ENCODE measurements at places on chromosomes 5 and 9.
A peak's percentile ranks its signal among the peaks of the same experiment; 100 is the strongest.

DNA sequence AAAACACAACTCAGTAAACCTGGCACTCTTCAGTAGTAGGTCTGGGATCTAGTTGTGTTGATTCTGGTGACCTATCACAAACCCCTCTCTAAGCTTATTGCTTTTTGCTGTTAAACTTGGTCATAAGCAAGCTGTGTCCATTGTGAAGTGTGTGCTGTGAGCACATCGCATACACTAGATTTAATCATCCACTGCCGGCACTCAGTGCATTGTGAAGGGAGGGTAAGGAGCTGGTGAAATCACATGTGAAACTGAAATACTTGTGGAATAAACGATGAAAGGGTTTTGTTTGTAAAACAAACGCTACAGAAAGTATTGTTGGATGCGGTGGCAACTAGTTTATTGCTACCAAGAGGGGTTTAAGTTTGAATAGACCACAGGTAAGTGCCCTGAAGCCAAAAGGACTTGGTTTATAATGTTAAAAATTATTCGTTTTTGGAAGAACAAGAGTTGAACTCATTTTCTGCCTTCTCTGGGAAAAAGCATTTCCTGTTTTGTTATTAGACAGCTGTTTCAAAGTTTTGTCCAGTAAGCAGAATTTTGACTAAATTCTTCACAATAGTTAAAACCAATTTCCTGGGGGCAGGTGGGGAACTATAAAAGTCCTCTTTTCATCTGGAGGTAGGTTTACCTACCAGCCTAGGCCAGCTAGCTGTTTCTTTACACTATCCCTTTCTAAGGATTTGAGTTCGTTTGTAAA, 24.6 kb downstream of the TJP2 start:
- DNase-seq = no peak

- DNase-seq = peak; percentile 21
Observed at GRCh38 chr9:101791938-101792337, 53.5 kb upstream of the GRIN3A start.

- no peak for DNase-seq
Observed at GRCh38 chr9:136760424-136760823, 2.4 kb upstream of the LCN8 start.

- DNase-seq = no peak
Observed at GRCh38 chr5:106269252-106269843, 1401.4 kb downstream of the EFNA5 start.

GRCh38 chr9:99158629-99159028, 53.7 kb downstream of the TGFBR1 start:
- DNase-seq = no peak

DNA sequence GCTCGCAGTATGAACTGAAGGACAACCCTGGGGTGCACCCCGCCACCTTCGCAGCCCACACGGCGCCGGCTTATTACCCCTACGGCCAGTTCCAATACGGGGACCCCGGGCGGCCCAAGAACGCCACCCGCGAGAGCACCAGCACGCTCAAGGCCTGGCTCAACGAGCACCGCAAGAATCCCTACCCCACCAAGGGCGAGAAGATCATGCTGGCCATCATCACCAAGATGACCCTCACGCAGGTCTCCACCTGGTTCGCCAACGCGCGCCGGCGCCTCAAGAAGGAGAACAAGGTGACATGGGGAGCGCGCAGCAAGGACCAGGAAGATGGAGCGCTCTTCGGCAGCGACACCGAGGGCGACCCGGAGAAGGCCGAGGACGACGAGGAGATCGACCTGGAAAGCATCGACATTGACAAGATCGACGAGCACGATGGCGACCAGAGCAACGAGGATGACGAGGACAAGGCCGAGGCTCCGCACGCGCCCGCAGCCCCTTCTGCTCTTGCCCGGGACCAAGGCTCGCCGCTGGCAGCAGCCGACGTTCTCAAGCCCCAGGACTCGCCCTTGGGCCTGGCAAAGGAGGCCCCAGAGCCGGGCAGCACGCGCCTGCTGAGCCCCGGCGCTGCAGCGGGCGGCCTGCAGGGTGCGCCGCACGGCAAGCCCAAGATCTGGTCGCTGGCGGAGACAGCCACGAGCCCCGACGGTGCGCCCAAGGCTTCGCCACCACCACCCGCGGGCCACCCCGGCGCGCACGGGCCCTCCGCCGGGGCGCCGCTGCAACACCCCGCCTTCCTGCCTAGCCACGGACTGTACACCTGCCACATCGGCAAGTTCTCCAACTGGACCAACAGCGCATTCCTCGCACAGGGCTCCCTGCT, 3.8 kb downstream of the IRX1 start:
- DNase-seq = no peak

- DNase-seq = no peak
Observed at GRCh38 chr9:23784962-23785361, 41.1 kb downstream of the ELAVL2 start.

DNA sequence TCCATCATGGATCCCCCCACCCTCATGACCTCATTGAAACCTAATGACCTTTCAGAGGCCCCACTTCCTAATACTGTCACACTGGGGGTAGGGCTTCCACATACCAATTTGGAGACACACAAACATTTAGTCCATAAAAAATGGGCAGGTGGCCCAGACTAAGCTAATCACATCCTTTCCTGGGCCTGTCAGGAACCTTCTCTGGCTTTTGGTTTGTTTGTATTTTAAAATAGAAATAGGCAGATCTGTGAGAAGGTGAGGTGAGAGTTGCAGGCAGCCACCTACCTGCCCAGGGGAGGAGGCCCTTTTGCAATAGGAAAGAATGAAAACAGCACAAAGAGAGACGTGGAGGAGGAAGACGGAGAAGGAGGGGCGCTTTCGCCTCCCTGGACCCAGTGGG, 90.2 kb upstream of the BOD1 start:
- DNase-seq = no peak

DNA sequence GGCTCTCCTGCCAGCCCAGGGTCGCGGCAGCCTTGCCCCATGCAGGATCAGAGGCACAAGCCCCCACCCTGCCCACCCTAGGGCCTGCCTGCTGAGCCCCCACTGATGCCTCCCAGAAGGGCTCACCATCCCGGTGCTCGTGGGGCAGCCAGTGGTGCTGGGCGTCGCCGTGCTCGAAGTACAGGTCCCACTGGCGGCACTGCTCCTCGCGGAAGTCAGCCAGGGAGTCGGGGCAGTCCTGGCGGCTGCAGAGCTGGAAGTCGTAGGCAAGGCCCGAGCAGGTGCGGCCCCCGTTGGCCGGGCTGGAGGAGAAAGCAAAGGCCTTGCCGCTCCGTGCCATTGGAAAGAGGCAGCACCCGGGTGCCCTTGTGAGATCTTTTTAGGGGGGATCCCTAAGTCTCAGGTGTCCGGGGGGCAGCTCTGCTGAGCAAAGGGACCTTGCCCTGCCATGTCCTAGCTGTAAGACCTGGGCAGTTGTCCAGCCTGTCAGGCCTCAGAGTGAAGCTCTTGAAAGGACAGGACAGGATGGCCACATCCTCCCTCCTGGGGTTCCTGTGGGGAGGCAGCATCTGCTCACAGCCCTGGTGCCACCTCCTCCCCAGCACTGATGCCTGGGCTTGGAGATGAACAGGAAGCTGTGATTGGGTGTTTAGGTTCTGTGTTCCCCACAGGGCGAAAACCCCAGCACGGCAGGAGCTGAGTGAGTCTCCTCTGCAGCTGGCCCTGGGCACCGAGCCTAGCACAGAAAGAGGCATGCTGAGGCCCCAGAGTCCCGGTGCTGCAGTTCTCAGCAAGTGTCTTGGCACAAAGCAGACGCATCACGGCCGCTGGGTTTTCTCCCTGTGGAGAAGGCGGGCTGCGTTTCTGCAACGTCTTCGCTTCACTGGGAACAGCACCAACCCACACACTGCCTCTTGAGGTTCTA, 77.7 kb downstream of the ZNF354C start:
- DNase-seq = no peak

- no peak for DNase-seq
Observed at GRCh38 chr9:129280623-129281271, 102.7 kb upstream of the IER5L start.

- DNase-seq = no peak
Observed at GRCh38 chr5:3424946-3425345, 170.7 kb upstream of the IRX1 start.

DNA sequence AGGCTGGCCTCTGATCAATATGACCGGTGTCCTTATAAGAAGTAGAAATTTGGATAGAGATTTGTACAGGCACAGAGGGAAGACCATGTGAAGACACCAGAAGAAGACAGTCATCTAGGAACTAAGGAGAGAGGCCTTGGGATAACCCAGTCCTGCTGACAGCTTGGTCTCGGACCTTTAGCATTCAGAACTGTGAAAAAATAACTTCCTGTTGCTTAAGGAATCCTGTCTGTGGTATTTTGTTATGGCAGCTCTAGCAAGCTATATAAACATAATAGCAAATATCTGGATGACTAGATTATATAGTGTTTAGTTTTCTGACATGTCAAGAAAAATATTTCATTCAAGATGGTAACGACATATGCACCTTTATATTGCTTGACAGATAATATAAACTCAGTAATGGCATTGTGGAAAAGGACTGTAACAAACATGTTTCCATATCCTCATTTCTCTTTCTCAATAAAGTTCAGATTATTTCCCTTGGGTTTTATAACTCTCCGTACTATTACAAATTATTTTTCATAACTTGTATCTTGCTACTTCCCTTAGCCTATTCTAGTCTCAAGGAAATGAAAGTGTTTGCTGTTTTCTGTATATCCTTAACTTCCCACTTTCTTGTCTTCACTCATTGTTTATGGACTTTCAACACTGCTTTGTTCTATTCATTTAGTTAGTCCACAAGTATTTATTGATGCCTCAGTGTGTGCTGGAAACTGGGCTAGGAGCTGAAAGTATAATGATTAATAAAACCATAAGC, 62.4 kb downstream of the KIAA1958 start:
- DNase-seq = no peak

GRCh38 chr5:56346741-56347535, 113.8 kb upstream of the ANKRD55 start:
- no peak for DNase-seq

DNA sequence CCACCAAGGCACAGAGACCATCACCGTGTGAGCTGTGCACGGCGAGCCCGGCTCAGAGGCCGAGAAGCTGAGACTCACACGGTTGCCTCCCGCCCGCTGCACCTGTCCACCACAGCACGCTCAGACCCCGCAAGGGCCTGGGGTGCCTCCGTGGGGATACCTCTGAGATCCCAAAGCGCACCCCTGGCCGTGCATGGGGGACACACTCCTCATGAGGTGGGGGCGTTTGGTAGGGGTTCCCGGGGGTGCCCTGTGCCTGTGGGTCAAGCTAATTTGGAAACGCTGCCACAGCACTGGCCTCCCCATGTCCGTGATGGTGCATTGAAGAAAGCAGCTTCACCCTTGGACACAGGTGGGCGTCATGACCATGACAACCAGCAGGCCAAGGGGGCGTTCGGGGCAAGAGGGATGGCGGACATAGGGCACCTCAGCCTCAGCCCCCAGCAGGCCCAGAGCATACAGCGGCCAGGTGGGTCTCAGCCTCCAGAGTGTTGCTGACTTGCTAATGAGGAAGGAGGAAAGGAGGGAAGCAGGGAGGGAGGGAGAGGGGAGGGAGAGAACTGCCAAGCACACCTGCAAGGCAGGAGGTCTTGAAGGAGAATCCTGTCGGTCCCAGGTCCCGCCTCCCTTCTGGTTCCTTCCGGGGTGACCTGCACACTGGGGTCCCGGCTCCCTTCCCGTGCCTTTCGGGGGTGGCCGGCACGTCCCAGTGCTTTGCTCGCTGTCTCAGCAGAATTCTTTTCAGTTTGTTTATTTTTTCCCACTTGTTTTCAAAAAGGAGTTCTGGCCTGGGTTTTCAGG, 34.7 kb downstream of the GLT6D1 start:
- DNase-seq = no peak

- DNase-seq = no peak
Observed at GRCh38 chr5:168667301-168667840, 88.2 kb upstream of the PANK3 start.

- DNase-seq = no peak
Observed at GRCh38 chr9:136541179-136541578, 4.7 kb downstream of the NOTCH1 start.

DNA sequence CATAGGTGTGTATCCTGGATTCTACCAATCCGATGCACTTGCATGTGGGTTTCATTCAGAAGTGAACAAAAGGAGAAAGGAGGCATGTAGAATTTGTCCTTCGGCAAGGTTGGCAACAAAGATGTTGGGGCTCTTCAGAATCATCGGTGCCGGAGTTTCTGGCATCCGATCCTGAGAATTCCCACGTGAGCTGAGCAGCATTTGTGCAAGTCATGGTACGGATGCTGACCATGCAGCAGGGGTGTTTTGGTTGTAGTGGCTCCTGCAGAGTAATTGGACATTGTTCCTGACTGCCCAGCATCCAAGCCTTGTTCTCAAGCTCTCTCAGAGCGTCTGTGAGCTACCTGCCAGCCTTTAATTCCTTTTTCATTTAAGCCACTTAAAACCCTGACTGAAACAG, 19.0 kb upstream of the POC5 start:
- DNase-seq = no peak

DNA sequence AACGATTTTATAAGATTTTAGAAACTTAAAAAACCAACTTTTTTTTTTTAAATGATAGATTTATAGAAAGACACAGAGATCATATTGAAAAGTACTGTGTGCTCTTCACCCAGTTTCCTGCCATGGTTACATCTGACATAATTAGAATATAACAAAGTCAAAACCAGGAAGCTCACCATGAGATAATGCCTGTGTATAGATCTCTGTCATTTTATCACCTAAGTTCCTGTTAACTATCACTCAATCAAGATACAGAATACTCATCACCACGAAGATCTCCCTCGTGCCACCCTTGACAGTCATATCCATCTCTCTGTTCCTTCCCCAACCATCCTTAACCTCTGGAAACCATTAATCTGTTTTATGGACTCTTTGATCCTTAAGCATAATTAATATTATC, 39.1 kb downstream of the POC5 start:
- no peak for DNase-seq

DNA sequence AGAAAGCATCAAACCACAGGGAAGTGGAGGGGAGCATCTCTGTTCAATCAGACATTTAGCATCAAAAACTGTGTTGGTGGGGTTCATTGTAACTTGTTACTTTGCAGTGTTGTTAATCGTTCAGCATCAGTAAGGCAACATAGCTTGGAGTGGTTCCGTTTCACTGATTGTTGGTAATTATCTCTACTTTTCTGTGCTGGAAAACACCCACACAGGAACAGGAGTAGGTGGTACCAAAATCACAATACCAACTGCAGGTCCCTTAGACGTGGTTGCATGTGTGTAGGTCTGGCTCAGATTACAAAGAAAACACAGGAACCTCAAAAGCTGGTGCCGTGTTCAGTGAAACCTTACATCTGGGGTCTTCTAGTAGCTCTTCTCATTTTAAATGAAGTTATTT, 146.8 kb downstream of the RNF180 start:
- no peak for DNase-seq

- DNase-seq = no peak
Observed at GRCh38 chr5:14930486-14930885, 58.9 kb upstream of the ANKH start.

DNA sequence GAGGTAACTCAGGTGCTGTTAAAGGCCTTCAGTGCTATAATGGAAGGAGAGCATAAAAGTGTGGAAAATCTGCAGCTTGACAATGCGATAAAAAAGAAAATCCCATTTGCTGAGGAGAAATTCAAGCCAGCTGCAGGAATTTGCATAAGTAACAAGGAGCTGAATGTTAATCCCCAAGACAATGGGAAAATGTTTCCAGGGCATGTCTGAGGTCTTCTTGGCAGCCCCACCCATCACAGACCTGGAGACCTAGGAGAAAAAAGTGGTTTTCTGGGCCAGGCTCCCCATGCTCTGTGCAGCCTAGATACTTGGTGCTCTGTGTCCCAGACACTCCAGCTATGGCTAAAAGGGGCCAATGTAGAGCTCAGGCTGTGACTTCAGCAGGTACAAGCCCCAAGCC, 1159.6 kb downstream of the CDH18 start:
- DNase-seq = no peak

GRCh38 chr5:172319708-172320441, 36.3 kb upstream of the UBTD2 start:
- no peak for DNase-seq

Data from stimulated activated naive CD8-positive, alpha-beta T cell treated with anti-CD3 and anti-CD28 coated beads, Interleukin-15, Interleukin-2, amounts not matched to agents 100 U/mL and 50 U/mL, for 24 hours (primary cell).